Substantia nigra (tissue), 51 donors: ENCODE measurements at places on chromosomes 7 and 10.

GRCh38 chr7:44639671-44640321 lies 33.4 kb downstream of the OGDH start:
- DNase-seq, result peak; percentile 6

- no peak for DNase-seq
Observed at GRCh38 chr7:142611566-142612236, 137.6 kb upstream of the PRSS1 start.

GRCh38 chr7:28178599-28178998 lies 2.0 kb downstream of the JAZF1 start:
- DNase-seq, result no peak

GRCh38 chr10:8967061-8967460 lies 912.6 kb downstream of the GATA3 start:
- DNase-seq, result no peak

DNA sequence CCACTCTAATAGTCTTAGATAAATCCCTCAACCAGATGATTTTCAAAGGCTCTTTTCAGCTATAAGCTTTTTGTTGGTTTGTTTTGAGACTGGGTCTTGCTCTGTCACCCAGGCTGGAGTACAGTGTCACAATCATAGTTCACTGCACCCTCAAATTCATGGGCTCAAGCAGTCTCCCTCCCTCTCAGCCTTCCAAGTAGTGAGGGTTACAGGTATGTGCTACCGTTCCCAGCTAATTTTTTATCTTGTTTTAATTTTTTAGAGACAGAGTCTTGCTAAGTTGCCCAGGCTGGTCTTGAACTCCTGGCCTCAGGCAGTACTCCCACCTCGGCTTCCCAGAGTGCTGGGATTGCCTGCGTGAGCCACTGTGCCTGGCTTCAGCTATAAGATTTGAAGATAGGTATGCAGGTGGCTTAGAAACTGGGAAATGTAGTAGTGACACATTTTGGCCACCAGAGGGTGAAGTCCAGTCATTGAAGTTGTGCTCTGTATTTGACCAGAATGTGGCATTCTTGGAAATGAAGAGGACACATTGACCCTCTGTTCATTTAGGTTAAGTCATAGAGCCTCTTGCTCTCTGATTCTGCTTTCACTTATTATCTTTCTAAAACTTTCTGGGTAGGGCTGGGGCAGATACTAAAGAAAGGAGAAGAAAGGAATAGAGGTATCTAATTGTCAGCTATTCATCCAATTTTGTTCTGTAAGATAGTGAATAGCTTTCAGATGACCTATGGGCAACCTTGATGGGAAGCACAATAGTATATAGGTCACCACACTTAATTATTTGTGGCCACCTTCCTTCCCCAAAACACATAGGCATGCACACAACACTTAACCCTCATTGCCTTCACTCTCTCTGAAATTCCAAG lies 36.0 kb downstream of the R3HCC1L start:
- no peak for DNase-seq

DNA sequence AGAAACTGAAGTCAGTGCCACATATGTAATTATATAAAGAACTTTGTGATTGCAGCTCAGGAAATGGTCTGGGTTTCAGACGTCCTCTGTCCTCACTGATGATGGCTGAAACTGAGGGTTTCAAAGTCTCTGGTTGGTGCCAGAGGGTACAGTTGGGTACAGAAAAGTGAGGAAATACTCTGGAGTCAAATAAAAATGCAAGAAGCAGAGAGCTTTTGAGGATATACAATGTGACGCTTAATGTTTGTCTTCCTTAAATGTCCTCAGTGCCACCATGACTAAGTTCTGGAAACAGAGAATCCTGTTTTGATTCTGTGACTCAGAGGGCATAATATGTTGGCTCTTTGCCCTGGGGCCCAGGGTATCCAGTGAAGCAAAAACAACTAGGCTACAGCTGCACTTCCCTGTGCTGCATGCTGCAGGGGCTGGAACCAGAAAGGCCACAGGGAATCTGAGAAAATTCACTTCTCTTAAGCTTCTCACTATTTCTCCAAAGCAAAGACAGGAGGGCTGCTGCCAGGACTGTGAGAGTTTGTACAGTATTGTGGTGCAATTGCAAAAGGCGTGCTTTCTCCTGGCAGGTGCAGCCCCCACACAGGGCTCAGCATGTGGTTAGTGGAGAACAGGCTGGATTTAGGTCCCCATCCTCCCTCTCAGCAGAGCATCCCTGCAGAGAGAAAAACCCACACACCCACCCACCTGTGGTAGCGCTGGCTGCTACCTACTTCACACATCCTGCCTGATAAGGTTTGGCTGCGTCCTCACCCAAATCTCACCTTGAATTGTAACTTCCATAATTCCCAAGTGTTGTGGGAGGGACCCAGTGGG lies 169.5 kb upstream of the SVIL start:
- DNase-seq, result no peak

- no peak for DNase-seq
Observed at GRCh38 chr7:41627645-41628298, 75.1 kb downstream of the INHBA start.

GRCh38 chr10:71641449-71641848 lies 78.1 kb downstream of the C10orf105 start:
- DNase-seq, result no peak

- no peak for DNase-seq
Observed at GRCh38 chr7:99625961-99626360, 9.2 kb downstream of the ZSCAN25 start.

DNA sequence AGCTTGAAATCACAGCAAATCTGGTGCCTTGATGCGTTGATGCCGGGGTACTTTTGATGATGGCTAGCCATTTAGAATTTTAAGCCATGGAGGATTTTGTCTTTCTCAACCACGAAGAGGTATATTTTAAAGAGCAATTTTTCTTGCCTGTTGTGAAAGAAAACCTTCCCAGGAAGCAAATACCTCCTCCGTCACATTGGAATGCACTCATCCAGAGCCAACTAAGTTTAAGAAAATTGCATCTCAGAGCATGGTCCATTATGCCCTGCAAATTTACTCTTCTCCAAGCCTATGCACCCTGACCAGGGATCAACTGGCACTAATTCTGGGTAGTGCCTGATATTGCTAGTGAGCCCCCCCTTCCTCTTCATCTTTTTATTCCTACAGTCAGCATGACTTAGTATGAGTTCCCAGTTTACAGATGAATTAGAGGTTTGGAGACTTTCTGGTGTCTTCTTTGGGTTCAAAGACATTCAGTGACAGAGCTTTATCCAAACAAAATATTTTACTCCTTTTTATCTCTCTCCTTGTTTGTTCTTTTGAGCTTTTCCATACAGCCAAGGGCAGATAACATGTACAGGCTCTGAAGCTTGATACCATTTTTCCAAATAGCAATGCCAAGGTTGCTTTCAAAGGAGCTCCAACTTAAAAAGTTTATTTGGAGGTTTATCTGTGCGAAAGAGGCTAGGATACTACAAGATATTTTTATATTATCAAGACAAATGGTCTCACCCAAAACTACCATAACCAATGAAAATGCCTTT lies 56.6 kb upstream of the ANK3 start:
- no peak for DNase-seq

GRCh38 chr10:101061624-101062231 lies at the start of gene KAZALD1:
TSS of gene KAZALD1 (plus strand) at chr10:101061989. CDS start at chr10:101062593, 604 bp downstream.
- DNase-seq, result no peak

DNA sequence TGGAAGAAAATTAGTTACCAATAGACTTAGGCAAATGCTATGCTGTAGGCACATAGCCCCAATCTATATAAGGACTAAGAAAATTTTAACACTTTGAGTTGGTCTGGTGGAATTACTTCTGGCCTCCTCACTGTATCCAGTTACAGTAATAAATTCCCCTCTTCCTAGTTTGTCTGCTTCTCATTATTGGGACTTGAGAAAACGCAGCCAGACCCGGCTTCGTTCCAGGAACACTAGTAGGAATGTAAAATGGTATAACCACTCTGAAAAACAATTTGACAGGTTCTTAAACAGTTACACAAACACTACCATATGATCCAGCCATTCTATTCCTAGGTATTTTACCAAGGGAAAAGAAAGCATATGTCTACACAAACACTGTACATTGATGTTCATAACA lies 150.2 kb downstream of the VPS50 start:
- DNase-seq, result no peak

DNA sequence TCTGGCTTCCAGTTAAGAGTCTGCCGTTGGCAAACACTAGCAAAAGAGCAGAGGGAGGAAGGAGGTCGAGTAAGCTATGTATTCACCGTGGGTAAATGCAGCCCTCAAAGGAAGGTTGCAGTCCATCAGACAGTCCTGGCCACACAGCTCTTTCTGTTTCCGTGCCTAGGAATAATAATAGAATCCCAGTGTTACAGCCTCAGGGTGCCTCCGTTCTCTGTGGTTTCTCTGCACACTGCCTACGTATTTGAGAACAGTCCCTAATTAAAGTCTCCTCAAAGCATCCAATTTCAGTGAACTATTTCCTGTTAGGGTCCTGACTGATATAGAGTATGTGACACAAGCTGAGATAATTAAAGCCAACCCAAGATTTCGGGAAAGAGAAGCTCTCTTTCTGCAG lies 176.7 kb downstream of the GPAM start:
- no peak for DNase-seq

DNA sequence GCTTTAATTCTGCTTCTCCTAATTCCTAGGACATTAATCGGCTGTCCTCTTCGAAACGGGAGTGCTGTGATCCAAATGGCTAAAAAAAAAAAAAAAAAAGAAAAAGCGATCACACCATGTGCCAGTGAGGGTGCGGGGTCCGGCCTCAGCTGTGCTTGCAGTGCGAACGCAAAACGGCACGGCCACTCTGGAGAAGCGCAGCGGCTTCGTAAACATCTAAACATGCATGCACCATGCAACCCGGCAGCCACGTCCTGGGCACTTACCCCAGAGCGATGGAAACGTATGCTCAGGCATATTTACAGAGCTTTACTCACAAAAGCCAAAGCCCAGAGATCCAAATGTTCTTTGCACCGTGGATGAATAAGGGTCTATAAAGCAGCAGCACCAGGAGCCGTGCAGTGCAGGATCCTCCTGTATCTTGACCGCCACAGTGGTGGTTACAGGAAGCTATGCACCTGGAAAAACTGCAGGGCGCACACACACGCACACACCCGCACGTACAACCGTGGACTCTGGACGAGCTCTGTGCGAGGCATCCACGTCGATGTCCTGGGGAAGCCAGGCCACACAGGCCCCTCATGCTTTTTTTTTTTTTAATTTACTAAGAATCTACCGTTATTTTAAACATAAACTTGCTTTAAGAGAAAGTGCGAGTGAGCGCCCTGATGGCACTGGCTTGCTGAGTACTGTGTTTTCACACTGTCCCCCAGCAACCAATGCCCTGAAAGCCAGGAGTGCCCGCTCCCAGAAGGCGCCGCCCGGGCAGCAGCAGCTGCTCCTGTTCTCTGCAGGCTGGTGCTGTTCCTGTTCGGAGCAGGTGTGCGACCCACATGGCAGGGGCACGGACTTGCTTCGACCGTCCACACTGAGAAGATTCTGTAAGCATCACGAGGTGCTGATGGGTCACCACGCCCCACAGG lies 25.0 kb downstream of the GPER1 start:
- DNase-seq, result no peak

DNA sequence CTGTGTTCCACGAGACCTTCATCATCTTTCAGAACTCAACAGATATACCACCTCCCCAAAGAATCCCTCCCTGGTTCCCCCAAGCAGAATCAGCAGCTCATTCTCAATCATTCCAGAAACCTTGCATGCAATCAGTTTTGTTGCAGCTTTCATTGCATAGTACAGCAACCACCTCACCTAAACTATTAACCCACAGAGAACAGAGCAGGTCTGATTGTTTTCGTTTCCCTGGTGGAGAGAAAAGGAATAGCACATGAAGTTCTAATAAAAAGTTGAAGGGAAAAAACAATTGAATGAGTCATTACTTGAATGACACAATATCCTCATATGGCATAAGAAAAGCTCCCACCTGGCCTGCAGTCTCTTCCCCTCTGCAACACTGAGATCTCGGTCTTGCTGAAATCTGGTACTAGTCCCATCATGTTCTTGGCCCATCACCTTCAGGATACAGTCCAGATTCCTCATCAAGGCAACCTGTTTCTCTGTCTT lies 147.1 kb upstream of the GDF10 start:
- no peak for DNase-seq

GRCh38 chr7:420142-421093 lies 99.2 kb downstream of the PDGFA start:
- DNase-seq, result no peak

GRCh38 chr10:3570131-3570729 lies 214.8 kb downstream of the KLF6 start:
- DNase-seq, result no peak

DNA sequence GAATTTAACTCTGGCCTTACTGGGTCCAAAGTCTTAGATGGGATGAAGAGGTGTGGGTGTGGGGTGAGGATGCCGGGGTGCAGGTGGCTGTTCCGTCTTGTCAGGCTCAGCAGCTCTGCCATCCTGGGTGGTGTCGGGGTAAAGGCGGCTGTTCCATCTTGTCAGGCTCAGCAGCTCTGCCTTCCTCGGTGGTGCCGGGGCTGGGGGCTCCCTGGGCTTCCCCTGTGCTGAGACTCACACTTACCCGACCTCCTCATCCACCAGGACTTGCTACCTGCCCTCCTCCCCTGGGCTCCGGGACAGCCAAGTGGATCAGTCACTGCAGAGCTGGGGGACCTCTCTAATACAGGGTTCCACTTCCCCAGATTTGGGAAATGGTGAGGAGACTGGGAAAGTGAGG lies 244.3 kb upstream of the SHH start:
- no peak for DNase-seq

GRCh38 chr7:131224996-131225395 lies 102.7 kb upstream of the MKLN1 start:
- no peak for DNase-seq

DNA sequence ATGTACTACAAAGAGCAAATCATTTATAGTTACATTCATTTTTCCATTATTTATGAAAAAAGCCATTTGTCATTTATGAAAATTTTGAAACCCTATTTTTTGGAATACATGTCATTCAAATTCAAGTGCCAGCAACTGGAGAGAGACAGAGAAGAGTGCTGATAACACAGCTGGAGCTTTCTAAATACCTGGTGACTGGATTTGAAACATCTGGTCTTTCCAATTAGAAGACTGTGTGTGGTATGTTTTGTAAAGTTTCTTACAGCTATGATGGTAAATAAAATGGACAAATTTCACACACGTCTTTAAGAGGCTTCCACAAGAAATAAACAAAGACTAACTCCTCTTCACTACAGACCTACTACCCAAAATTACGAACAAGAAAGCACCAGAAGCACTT lies 56.8 kb downstream of the CHCHD3 start:
- no peak for DNase-seq

DNA sequence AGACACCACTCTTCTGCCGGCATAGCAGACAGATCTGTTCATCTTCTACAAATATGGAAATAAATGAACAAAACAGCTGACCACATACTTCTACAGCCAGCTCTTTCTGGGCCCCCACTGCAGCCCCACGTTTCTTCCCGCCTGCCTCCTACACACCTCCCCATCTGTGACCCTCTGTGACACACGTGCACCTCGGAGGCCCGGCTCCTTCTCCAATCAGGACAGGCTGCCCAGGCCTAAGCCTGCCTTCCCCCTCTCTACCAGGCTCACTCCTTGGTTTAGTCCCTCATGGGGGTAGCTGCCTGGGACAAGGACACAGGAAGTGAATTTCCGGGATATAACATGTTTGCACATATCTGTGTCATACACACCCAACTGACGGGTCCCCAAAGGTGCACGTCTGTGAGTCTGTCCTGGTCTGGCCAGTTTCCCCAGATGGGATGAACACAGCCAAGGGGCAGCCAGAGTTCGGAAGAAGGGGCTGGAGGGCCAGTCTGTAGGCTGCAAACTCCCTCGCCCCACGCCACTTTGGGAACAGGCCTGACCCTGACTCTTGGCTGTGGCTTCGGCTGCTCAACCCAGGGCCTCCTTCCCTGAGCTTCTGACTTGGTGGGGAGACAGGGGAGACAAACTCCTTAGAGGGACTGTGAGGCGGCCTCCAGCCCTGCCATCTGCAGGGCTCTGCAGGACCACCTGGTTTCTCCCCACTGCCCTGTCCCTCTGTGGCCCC lies 30.3 kb downstream of the PITRM1 start:
- no peak for DNase-seq
